ENCODE measurements at places on chromosomes 3 and 15.
A peak's percentile ranks its signal among the peaks of the same experiment; 100 is the strongest.

DNA sequence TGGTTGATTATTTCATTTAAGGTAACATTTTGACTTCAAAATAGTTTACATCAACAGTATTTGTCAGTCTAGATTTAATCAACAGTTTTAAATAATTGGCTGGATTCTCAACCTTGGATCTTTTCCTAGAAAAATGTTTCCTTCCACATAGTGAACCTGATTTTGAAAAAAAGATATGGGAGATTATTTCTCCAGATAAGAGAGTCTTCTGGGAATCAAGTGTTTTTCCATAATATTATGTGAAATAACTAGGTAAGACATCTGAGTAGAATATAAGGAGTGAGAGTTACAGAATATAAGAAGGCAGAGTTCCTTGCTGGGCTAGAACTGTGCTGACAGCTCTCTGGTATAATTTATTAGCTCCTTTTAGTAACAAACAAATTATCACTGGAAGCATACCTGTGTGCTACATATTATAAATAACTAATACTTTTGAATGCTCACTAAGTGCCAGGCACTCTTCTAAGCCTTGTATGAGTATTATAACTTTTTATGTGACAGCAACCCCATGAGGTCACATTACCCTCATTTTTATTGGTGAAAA is 18.8 kb upstream of the TNFSF10 start:
- DNase-seq, result no peak

DNA sequence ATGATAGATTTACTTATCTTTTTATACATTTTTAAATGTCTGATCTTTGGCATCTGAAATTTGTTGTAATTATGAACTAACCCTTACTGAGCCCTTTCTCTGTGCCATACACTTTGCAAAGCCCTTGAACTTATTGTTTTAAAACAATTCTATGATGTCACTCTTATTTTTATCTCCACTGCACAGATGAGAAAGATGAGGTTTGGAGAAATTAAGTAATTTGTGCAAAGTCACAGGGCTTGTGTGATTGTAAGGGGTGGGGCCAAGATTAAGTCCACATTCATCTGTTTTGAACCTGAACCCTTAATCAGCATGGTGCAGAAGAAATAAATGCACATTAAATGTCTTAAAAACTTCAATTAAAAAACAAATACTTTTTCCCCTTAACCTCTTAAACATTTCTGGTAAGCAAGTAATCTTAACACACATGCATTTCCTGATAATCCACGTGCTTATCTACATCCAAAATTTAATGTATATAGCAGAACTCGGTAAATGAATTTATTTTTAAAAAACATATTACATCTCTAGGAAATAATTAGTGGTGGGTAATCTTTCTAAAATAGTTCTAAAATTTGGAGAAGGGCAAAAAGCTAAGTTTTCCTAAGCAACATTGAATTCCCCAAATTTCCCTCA is 189.8 kb upstream of the TBC1D5 start:
- DNase-seq, result no peak

DNA sequence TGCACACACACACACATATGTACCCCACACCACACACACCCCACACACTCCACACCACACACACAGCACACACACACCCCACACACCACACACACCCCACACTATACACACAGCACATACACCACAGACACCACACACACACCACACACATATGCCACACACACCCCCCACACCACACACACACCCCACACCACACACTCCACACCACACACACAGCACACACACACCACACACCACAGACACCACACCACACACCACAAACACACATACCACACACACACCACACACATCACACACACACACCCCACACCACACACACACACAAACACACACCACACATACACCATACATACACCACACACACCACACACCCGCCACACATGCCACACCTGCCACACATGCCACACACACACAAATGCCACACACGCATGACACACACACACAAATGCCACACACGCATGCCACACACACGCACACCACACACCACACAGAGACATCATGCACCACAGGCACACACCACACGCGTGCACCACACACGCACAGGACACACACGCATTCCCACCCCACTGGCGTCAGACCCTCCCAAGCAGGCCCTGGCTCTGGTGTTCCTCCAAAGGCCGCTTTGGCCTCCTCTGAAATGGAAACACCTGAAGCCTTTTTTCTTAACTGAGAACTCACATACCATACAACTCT is 15.7 kb downstream of the CHST13 start:
- no peak for DNase-seq

DNA sequence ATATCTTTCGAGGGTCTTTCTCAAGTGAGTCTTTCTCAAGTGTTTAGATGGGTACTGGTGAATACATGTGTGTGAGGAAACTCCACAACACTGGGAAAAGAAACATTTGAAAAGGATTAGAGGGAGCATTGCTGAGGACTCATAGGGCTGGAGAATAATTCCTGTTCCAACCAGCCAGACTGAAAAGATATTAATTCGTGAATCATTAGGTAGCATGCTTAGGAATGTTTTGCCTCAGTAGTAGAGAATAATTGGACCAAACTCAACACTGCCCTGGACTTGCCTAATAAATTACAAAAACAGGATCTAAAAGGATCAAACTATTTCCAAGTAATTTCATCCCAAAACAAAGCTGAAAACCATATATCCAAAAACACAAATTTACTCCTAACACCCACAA is 17.3 kb downstream of the PP2D1 start:
- DNase-seq, result no peak

DNA sequence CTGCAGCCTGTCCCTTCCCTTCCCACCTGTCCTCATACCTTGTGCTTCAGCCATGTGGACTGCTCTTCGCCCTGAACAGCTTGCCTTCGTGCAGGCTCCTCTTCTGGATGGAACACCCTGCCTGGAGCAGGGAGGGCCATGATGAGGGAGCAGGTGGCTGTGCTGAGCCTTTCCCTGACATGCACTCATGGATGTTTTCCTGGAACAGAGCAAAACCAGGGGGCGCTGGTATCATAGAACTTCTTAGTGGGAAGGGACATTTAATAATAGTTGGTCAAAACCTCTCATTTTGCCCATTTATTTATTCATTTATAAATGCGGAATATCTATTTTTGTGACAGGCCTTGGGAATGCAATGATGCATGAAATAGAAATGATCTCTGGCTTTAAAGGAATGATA is 149.3 kb downstream of the CACNA1D start:
- DNase-seq, result peak; percentile 3

DNA sequence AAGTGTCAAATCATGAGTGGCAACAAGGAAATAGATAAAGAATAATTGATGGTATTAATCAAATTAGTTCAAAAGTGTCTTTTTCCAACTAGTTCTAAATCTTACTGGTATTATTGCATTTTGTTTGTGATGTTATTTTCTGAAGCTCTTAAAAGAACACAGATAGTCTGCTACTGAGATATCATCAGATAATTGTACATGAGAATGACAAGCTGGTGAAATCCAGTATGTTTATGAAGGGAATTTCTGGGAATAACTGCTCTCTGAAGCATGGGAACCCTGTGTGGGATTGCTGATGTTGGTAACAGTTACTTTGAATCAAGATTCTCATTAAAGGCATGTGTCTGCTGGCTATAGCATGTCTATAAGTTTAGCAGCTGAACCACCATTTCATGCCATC is 190.3 kb upstream of the CDIN1 start:
- DNase-seq, result no peak

DNA sequence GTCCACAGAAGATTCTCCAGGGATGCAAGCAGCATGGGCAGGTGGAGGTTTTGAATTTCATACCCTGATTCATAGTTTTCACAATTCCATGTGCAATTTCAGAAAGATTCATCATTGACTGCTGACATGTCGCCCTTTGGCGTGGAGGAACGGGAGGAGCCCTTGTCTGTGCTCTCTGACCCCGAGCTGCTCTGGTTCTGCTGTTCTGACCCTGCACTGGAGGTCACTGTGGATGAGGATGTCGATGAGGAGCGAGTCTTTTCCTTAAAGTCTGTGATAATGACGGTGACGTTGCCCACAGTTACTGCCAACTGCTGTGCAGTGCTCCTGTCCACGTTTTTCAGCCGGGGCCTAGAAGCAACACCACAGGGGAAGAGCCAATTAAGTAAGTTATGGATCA is 470.0 kb downstream of the SHQ1 start:
- DNase-seq, result no peak

Data from NCI-H1694 (cell line).